ENCODE measurements at places on chromosomes 4 and X. TPM values are rescaled to one million over a fixed set of nuclear protein-coding genes. Genes with fewer than 3 reads are reported as not detected.

- no peak for DNase-seq
Observed at GRCh38 chr4:182604953-182605352, 312.2 kb downstream of the DCTD start.

DNA sequence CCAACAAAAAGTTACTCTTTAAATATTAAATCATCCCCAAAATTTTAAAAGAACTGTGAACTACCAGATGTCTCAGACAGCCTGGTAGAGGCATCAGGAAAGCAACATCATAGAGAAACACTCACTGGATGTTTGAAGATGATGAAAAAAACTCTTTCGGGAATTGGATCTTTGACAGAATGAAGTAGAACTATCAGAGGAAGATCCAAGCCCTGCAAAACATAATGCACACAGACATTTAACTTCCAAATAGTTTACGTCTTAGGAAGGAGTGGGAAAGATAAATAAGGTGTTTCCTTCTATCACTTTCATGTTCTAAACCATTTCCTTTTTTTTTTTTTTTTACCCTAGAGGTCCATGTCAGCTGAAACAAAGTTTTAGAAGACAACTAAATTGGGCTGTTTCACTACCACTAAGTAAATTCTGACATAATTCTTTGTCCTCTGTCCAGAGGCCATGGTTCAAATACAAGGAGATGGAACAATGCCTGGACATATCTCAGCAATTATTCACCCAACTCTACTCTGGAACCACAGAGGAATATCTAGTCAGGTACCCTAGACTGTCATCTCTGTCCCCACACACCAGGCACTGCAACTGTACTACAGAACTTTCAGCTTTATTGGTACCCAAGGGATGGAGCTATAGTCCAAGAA, 217.7 kb upstream of the INTU start:
- DNase-seq, result no peak

- no peak for DNase-seq
Observed at GRCh38 chrX:123339221-123339905, 155.3 kb downstream of the GRIA3 start.

GRCh38 chr4:48184882-48185281, 50.8 kb upstream of the TXK start:
- no peak for DNase-seq

- no peak for DNase-seq
Observed at GRCh38 chr4:157220371-157220881, at the start of gene GRIA2. Gene GRIA2, plus strand, starts transcription at chr4:157220728. Its CDS starts 315 bp downstream, at chr4:157221043.

DNA sequence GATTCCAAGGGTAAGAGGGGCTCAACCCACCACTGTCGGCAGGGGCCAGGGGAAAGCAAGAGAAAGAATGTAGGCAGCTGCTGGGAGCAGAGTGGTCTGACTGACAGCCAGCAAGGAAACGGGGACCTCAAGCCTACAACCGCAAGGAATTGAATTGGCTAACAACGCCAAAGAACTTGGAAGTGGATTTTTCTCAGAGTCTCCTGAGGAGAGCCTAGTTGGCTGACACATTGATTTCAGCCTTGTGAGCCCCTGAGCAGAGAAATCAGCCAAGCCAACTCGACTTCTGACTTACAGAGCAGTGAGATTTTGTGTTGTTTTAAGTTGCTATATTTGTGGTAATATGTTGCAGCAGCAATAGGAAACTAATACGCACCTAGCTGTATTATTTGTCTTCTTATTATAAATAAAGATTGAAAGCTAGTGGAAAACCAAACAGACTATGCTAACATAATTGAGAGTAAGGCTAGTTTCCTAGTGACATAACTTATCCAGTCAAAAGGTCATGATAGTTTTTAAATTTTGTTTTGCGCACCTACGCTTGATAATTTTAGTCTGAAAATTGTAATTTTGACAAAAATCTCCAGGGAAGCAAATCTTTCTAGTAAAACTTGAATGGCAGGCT, 145.8 kb upstream of the HCCS start:
- DNase-seq, result no peak

- DNase-seq, result no peak
Observed at GRCh38 chrX:15430584-15430983, 46.4 kb upstream of the VEGFD start.

GRCh38 chr4:140703463-140703862, 52.7 kb downstream of the TBC1D9 start:
- no peak for DNase-seq

- no peak for DNase-seq
Observed at GRCh38 chr4:110633358-110634341, 10.8 kb upstream of the PITX2 start.

DNA sequence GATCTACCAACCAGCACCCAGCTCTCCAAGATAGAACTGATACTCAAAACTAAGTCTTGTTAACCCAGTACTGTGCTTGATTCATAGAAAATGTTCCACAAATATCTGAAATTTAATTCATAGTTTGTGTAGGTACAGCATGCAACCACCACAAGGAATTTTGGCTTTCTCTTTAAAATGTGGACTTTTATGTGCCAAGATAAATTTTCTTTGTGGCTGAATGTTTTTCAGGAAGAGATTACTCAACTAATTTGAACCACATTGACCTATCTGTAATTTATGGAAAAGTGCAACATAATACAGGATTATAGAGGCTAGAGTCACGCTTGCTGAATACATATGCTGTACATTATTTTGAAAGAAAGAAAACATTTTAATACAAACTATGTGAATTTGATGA, 730.8 kb downstream of the IL1RAPL1 start:
- no peak for DNase-seq

DNA sequence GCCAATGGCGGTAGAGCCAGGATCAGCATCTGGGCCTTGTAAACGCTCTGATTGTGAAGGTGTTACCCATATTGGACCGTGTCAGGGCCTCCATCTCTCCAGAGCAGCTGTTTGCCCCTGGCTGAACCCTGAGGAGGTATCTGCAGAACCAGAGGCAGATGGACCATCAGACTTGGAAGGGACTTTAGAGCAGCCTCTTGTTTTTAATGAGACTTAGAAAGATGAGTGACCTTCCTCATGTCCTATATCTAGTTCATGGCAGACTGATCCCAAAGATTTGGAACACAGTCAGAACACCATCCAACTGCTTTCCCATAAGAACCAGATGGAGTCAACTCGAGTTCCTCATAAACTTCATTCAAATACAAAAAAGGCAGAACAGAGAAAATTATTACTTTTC, 135.1 kb upstream of the MSX1 start:
- no peak for DNase-seq

- no peak for DNase-seq
Observed at GRCh38 chr4:3010577-3010976, 47.2 kb downstream of the GRK4 start.

- DNase-seq, result no peak
Observed at GRCh38 chr4:82452026-82452425, 21.6 kb downstream of the ENOPH1 start.

GRCh38 chrX:133984857-133985163, 584 bp downstream of the GPC3 start:
- DNase-seq, result no peak

DNA sequence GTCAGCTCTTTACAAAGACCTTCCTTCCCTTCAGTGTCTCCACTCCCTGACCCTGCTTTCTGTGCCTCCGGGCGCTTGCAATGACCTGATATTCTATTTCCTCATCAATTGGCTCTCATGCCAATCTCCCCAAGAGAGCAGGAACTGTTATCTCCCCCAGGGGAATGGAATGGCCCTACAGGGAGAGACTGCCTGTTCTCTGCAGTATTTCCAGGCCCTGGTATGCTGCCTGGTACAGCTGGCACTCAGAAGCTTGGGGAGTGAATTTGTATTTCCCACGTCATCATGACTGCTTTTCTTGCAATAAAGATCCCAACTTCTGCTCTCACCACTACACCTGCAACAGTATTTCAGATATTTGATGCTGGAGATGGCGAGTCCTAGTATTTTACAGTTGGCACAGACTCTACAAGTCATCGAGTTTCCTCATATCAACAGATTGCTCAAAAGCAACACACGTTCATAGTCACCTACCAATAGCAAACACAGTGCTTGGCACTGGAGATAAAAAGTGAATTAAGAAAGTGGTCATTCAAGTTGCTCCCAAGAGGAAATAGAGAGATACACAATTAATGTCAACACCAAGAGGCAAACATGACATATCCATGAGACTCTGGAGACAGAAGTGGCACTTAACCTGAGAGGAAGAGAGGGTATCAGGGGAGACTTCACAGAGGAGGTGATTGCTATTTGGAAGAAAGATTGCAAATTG, 90.5 kb upstream of the EGFL6 start:
- no peak for DNase-seq

Gene NR0B1
- not detected for total RNA-seq

Gene FATE1
- total RNA-seq, result not detected

Gene PABPC5
- not detected for total RNA-seq

Gene TEX13C
- total RNA-seq, result not detected

Gene PABPC4L
- total RNA-seq, result not detected

Gene DLG3
- 39.6 TPM for total RNA-seq

Gene RHOXF1
- not detected for total RNA-seq

Gene CXCL6
- total RNA-seq, result not detected

Gene SRPK3
- not detected for total RNA-seq

Gene NAP1L2
- total RNA-seq, result 1.8 TPM

Gene RIBC1
- total RNA-seq, result 1.1 TPM

Gene KCNIP4
- total RNA-seq, result not detected

Gene POLA1
- total RNA-seq, result 35.7 TPM
